ENCODE measurements at places on chromosomes 13 and 19.

DNA sequence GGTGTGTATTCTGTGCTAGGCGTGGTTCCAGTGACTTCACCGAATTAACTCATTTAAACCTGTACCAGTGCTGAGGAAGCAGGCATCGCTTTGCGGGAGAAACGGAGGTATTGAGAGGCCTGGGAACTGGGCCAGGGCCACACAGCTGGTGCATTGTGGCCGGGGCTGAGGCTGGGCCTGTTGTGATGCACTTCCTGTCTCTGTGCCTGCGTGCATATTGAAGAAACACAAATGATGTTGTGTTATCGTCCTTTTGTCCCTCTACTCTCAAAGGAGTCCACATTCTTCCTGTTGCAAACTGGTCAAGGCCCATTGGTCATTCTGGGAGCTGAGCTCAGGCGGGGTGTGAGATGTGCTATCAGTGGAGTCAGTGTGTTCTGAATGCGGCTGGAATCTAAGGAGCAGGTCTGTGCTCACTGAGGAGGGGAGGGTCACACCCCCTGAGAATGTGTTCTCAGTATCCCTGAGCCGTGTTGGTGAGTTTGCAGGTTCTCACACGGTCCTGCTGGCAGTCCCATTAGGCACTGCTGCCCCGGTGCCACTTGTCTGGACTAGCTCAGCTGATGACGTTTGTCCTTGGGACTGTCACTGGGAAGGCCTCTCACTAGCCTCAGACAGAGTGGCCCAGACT, 62.1 kb downstream of the ARHGEF7 start:
- DNase-seq: no peak

DNA sequence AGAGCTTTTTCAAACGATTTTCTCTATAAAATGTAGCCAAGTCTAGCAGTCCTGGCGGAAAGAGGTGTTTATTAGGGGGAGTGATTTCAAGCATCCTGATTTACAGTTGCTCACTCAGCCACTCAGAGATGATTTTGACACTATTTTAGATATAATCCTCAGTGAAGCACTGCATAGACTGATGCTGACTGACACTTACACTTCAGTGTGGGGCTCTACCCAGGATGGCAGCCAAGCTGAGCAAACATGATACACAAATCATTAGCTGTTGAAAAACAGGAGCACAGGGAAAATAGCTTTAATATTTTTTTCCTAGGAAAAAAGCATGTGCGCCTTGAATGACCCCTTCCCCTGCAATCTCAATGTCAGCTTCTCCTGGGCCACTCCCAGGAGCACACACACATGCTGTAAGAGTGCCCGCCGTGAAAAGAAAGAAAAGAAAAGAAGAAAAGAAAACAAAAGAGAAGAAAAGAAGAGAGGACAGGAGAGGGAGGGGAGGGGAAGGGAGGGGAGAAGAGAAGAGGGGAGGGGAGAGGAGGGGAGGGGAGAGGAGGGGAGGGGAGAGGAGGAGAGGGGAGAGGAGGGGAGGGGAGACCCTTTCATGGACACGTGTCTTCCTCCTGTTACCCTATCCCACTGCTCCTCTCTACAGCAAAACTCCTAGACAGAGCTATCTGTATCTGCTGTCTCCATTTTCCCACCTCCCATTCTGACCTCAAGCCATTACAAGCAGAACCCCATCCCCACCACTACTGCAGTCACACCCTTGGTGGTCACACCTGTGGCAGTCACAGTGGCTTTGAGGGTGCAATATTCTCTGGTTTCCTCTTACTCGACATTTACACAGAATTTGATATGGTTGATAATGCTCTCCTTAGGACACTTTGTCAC, 36.4 kb downstream of the RCBTB2 start:
- no peak for DNase-seq

- DNase-seq: no peak
These were observed 97.8 kb upstream of the UBL3 start for GRCh38 chr13:29948244-29948643.

- DNase-seq: no peak
These were observed 29.8 kb upstream of the ASF1B start for GRCh38 chr19:14165990-14166830.

Measured in HTR-8/SVneo (cell line).